ENCODE measurements at places on chromosomes 7 and 10.

GRCh38 chr7:51783241-51783640 lies 466.6 kb upstream of the COBL start:
- DNase-seq: no peak

DNA sequence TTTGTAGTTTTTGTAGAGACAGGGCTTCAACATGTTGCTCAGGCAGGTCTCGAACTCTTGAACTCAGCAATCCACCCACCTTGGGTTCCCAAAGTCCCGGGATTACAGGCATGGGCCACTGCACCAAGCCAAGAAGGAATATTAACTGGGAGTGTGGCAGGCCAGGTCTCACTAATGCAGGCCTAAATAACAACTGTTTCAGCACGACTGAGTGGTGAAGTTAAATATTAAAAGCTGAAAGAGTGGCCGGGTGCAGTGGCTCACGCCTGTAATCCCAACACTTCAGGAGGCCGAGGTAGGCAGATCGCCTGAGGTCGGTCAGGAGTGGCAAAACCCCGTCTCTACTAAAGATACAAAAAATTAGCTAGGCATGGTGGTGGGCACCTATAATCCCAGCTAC lies 21.1 kb downstream of the CHUK start:
- DNase-seq: no peak

GRCh38 chr7:73635428-73636200 lies 11.3 kb upstream of the MLXIPL start:
- no peak for DNase-seq

DNA sequence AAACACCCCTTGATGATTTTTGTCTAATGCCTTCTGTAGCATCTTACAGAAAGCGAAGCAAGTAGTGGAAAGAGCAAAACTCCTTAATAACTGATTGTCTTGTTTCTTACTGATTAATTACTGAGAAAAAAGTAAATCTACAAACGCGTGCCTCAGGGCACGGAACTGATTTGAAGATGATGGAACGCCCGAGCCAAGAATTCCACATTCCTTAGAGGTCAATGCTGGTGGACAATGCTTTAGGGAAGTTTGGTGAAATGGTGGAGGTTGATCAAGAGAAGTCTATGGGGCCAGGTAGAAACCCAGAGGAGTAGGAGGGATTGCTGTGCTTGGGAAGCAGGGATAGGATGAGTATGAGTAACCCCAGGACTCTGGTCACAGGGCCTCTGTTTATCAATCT lies 5.0 kb upstream of the SORBS1 start:
- DNase-seq: no peak

GRCh38 chr7:98362517-98362916 lies 38.4 kb downstream of the BAIAP2L1 start:
- DNase-seq: no peak

- no peak for DNase-seq
Observed at GRCh38 chr7:50721661-50722259, 60.9 kb downstream of the GRB10 start.

DNA sequence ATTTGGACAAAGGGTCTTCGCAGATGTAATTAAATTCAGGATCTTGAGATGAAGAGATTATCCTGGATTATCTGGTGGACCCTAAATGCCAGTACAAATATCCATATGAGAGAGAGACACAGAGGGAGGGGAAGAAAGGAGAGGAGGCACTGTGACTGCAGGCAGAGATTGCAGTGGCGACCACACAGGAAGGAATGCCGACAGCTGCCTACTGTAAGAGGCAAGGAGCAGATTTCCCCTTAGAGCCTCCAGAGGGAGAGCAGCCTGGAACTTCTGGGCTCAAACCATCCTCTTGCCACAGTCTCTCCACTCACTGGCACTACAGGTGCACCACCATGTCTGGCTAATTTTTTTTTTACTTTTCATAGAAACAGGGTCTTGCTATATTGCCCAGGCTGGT lies 152.3 kb downstream of the SDK1 start:
- no peak for DNase-seq

GRCh38 chr7:154640266-154640865 lies 362.6 kb downstream of the PAXIP1 start:
- DNase-seq: no peak

- DNase-seq: no peak
Observed at GRCh38 chr10:10259013-10259412, 758.7 kb upstream of the CELF2 start.

GRCh38 chr7:150381096-150381495 lies 2.0 kb downstream of the ZNF775 start:
- no peak for DNase-seq

DNA sequence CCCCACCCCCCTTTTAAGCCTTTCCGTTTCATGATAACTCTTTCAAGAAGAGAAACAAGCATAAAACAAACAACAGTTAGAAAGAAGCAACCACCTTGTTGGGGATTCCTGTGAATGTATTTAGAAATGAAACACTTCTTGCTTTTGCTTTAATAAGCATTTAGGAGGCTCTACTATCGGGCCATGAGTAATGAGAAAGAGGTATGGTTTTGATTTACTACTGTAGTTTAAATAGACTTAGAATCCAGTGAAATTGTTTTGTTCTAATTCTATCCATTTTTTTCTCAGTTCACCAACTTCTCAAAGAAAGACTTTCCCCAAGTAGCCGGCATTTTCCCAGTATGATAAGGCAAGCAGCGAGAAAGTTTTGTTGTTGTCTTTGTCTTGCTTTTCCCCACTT lies 168.7 kb upstream of the HABP2 start:
- DNase-seq: no peak

DNA sequence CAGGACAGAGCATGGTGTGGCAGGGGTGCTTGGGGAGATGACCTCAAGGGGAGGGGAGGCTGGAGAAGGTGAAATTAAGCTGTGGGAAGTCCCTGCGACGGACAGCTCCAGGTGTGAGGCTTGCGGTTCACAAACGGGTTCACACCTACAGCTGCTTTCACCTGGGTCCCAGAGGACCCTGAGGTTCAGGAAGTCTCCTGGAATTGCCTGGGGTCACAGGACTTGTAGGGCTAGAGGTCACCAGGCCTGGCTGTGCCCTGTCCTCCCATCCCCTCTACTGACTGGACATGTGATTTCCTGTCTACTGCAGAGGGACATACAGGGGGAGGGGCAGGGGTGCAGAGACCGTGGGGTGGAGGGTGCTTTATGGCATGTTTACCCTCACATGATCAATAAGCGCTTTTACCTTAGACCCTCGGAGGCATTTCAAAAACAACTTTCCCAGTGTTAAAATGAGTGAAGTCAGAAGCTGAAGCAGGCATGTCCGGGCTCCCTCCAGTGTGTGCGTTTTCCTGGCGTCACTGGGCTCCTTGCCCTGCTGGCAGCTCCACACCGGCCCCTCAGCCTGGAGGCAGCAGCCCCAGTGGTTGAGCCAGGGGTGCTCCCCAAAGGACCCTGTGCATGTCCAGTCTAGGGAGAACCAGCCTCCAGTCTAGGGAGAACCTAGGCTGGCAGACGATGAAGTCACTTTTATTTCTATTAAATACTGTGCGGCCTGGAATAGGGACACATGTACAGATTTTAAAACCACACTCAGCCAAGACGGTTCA lies 66.6 kb upstream of the IGFBP3 start:
- no peak for DNase-seq

DNA sequence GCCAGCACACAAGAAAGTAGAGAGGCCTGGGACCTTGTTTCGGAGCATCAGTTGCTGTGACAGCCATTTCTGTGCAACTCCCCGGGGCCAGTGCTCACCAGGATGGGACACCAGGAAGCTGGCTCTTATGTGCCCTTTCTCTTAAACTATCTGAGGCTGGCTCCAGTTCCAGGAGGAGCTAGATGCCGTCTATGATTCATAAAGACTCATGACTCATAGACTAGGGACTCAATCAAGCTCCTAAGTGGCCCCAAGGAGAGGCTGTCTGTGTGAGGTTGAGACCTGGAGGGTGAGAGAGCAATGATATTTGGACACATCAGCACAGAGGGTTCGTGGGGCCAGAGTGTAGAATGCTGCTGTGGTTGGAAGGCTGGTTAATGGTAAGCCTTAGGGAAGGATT lies 580.1 kb downstream of the CCSER2 start:
- no peak for DNase-seq
